ENCODE measurements at places on chromosomes 12 and 14. TPM values are rescaled to one million over a fixed set of nuclear protein-coding genes. Genes with fewer than 3 reads are reported as not detected.

Gene AQP5
- 0.82 TPM for total RNA-seq

Gene PTGER2
- total RNA-seq = 1.3 TPM

Gene C12orf56
- total RNA-seq = 0.23 TPM

Gene SMIM41
- total RNA-seq = 0.15 TPM

Gene ENDOU
- total RNA-seq = 0.15 TPM

Gene SMCO3
- 0.23 TPM for total RNA-seq

Gene ASCL1
- not detected for total RNA-seq

Gene BIN2
- not detected for total RNA-seq

Gene TSPAN19
- under 0.01 TPM for total RNA-seq

Gene KRT4
- not detected for total RNA-seq

Gene CARMIL3
- 0.08 TPM for total RNA-seq

Gene SLC2A13
- total RNA-seq = 17.7 TPM

Gene PRB2
- total RNA-seq = not detected

Gene IGF1
- not detected for total RNA-seq

Gene ZFHX2
- 0.35 TPM for total RNA-seq

Gene IL23A
- not detected for total RNA-seq

Gene EEA1
- total RNA-seq = 15.9 TPM

Gene FAIM2
- total RNA-seq = 0.38 TPM

Gene ITFG2
- total RNA-seq = 11.0 TPM

Gene RAB3IP
- 1.9 TPM for total RNA-seq

Gene PTPN21
- total RNA-seq = 8.0 TPM

Gene PDE3A
- 32.4 TPM for total RNA-seq

Gene OR4K2
- not detected for total RNA-seq

Gene MTHFD1
- total RNA-seq = 38.9 TPM

Gene TAS2R42
- not detected for total RNA-seq

Gene BMP4
- total RNA-seq = 16.8 TPM

Gene AP5M1
- 16.3 TPM for total RNA-seq

Gene PRKD1
- total RNA-seq = 7.7 TPM

Measured in smooth muscle cell of the coronary artery (primary cell).